ENCODE measurements at places on chromosomes 3 and 15. TPM values are rescaled to one million over a fixed set of nuclear protein-coding genes. Genes with fewer than 3 reads are reported as not detected.

- no peaks in the 10 kb centered on the region for H3K27me3 ChIP-seq
- no peaks in the 10 kb centered on the region for H3K4me1 ChIP-seq
- no peak overlapping the region for H3K4me3 ChIP-seq
These were observed 500.9 kb upstream of the NAALADL2 start for GRCh38 chr3:174358252-174358651.

DNA sequence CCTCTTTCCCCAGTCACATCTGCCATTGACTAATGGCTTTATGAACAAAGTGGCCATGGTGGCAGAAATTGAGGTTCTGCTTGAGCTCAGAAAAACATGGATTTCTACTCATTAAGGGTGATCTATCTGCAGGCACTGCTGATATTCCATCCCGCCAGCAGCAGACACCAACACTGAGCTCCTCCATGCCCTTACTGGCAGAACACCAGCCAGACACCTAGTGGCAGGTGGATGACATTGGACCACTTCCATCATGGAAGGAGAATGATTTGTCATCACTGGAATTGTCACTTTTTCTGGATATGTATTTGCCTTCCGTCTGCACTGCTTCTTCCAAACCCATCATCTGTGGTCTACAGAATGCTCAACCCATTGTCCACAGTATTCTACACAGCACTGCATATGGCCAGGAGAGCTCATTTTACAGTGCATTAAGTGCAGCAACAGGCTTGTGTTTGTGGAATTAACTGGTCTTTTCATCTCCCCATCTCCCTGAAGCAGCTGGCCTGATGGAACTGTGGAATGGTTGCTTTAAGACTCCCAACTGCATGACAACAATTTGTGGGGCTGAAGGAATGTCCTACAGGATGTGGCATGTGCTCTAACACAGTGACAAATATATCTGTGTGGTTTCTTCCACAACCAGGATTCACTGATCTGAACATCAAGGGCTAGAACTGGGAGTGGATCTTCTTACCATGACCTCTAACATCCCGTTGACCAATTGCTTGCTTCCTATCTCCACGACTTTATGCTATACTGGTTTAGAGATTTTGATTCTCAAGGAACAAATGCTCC, 103.4 kb downstream of the WNT7A start:
- H3K27ac ChIP-seq = no peak overlapping the region
- no peak for DNase-seq
- no peaks in the 10 kb centered on the region for H3K4me1 ChIP-seq
- no peaks in the 10 kb centered on the region for H3K36me3 ChIP-seq

GRCh38 chr3:45297331-45297730, 71.2 kb upstream of the TMEM158 start:
- no peaks in the 10 kb centered on the region for H3K36me3 ChIP-seq
- no peaks in the 10 kb centered on the region for H3K4me1 ChIP-seq
- no peak for DNase-seq
- no peaks in the 10 kb centered on the region for H3K27me3 ChIP-seq

DNA sequence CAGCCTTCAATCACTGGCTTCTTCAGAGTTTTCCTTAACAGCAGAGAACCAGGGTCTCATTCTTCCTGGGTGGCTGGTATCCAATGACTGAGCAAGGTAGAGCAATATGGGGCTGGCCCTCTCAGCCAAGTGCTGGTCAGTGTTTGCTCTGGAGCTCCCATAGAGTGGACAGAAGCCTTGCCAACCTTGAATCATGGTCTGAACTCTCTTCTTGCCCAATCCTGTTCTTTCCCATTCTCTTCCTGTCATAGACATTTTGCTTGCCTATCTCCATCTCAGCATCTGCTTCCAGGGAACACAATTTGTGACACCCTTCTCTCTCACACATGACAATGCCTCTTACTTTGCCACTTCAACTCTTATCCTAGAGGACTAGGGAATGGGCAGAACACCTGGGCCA, 245.6 kb upstream of the PEX5L start:
- H3K27me3 ChIP-seq = no peaks in the 10 kb centered on the region
- H3K4me3 ChIP-seq = no peak overlapping the region
- no peaks in the 10 kb centered on the region for H3K36me3 ChIP-seq
- H3K4me1 ChIP-seq = no peaks in the 10 kb centered on the region
- H3K27ac ChIP-seq = no peak overlapping the region
- no peak for DNase-seq

GRCh38 chr3:23659840-23660430, 145.8 kb upstream of the UBE2E1 start:
- no peaks in the 10 kb centered on the region for H3K27me3 ChIP-seq
- DNase-seq = no peak
- H3K36me3 ChIP-seq = no peaks in the 10 kb centered on the region
- H3K4me3 ChIP-seq = no peak overlapping the region
- no peaks in the 10 kb centered on the region for H3K4me1 ChIP-seq

DNA sequence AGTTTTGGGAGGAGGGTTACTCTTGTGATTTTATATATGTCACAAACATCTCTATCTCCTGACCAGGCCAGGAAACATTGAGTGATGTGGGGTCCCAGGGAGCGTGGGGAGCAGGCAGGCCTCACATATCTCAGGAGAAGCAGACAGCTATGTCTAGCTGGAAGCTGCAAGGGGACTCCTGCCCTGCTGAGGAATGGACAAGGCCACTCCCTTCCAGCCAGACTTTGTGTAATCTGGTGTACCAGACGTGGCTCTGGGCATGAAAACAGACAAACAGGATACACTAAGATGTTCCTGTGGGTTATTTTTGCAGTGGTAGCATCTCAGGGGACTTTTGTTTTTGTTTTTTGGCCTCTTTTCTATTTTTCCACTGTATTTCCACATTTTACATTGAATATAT, 23.2 kb downstream of the CYP8B1 start:
- no peaks in the 10 kb centered on the region for H3K27me3 ChIP-seq
- peaks cover 9% of the 10 kb centered on the region for H3K4me1 ChIP-seq
- H3K36me3 ChIP-seq = no peaks in the 10 kb centered on the region
- no peak overlapping the region for H3K4me3 ChIP-seq
- no peak for DNase-seq

DNA sequence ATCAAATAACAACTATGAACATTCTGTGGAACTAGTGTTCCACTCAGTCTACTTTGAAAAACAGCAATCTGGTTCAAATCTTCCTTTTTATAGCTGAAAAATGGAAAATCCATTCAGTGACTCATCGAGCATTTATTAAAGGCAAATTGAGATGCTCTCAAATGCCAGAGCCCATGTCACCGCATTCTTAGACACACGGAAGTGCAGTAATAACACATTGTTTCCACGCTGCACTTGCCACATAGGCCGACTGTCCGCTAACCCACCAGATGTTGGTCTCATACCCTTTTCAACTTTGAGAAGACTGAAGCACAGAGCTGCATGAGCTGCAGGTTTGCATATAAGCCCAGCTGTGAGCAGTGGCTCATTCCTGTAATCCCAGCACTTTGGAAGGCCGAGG, 95.9 kb downstream of the TMEM266 start:
- H3K36me3 ChIP-seq = no peaks in the 10 kb centered on the region
- no peak overlapping the region for H3K27ac ChIP-seq
- H3K4me1 ChIP-seq = no peaks in the 10 kb centered on the region
- no peak for DNase-seq
- no peaks in the 10 kb centered on the region for H3K27me3 ChIP-seq

- H3K27ac ChIP-seq = no peak overlapping the region
- DNase-seq = no peak
- H3K4me1 ChIP-seq = no peaks in the 10 kb centered on the region
- no peaks in the 10 kb centered on the region for H3K27me3 ChIP-seq
These were observed 80.9 kb downstream of the DGKG start for GRCh38 chr3:186281176-186281575.

- no peaks in the 10 kb centered on the region for H3K36me3 ChIP-seq
- H3K4me1 ChIP-seq = no peaks in the 10 kb centered on the region
- no peak overlapping the region for H3K4me3 ChIP-seq
- no peaks in the 10 kb centered on the region for H3K27me3 ChIP-seq
- no peak for DNase-seq
These were observed 51.8 kb upstream of the RFX7 start for GRCh38 chr15:56295433-56295832.

DNA sequence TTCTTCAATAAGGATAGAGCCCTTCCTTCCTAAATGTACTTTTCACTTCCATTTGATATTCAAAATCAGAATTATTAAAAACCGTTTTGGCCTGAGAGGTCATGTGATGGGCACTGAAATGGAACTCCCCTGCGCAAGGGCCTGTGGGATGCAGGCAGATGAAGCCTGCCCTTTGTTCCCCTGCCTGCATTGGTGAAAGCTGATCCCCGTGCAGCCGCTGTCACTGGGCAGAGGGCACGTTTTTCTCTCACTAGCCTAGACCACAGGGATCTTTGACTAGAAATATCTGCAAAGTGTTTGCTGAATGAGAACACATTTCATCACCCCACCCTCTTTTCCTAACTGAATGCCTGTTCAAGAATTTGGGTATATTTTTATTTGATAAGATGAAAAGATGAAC, 74.9 kb downstream of the TIPARP start:
- H3K4me1 ChIP-seq = no peaks in the 10 kb centered on the region
- no peak overlapping the region for H3K27ac ChIP-seq
- DNase-seq = no peak
- H3K27me3 ChIP-seq = no peaks in the 10 kb centered on the region

- no peak for DNase-seq
- no peak overlapping the region for H3K4me3 ChIP-seq
- no peaks in the 10 kb centered on the region for H3K36me3 ChIP-seq
- no peaks in the 10 kb centered on the region for H3K27me3 ChIP-seq
These were observed 30.9 kb upstream of the VPS8 start for GRCh38 chr3:184780981-184781515.

DNA sequence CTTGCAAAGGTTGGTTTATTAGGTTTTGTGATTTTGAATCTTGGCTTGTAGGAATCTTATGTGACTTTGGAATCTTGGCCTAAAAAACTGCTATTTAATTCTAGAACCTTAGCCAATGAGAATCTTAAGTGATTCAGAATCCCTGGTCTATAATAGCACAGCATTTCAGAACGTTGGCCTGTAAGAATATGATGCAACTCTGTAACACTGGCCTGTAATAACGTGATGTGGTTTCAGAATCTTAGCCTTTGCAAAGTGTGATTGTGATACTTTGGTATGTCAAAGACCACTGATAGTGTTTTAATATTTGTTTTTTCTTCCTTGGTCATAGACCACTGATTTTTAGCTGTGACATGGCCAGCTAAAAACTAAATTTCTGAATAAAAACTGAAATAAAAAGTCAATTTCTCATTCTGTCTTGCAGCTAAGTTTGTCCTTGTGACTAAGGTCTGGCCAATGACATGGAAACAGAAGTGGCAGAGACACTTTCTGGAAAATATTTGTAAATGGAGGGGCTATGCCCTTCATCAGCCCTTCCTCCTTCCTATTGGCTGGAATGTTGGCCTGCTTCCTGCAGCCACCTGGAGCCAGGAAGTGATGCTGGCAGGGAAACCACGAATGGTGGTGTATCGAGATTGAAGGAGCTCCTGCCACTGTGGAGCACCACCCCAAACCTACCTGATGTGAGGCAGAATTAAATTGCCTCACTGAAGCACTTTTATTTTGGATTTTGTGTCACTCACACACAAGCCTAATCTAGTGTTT, 42.3 kb upstream of the CORO2B start:
- H3K27ac ChIP-seq = no peak overlapping the region
- no peak for DNase-seq
- no peaks in the 10 kb centered on the region for H3K4me1 ChIP-seq
- H3K4me3 ChIP-seq = no peak overlapping the region
- no peaks in the 10 kb centered on the region for H3K36me3 ChIP-seq
- H3K27me3 ChIP-seq = no peaks in the 10 kb centered on the region

GRCh38 chr3:72190050-72190449, 405.1 kb upstream of the PROK2 start:
- H3K4me1 ChIP-seq = no peaks in the 10 kb centered on the region
- H3K36me3 ChIP-seq = no peaks in the 10 kb centered on the region

DNA sequence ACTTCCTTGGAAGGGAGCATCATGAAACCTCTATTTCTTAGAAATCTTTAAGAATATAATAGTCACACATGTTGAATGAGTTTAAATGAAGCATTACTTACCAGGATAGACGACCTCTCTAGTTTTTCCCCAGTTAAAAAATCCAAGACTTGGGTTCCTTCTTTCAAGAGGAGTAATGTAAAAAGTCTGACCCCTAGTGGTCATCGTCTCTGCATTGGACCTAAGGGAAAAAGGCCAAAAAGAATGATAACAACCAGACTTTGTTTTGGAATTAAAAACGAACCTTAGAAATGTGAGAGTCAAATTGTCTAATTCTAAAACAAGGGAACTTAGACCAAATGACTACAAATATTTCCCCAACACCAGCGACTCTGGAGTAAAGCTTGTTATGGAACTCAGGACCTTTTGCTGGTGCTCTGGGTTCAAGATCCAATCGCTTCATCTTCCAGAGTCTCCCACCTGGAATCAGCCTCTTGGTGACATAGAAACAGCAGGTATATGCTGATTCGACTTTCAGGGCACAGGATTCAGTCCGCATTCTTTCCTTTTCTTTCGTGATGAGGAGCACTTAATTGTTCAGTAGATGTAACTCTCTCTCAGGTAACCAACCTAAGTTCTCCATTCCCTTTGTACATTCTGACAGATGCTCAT, 214.8 kb upstream of the TPRG1 start:
- no peaks in the 10 kb centered on the region for H3K36me3 ChIP-seq
- no peak overlapping the region for H3K27ac ChIP-seq
- peaks cover 6% of the 10 kb centered on the region for H3K4me1 ChIP-seq
- H3K27me3 ChIP-seq = no peaks in the 10 kb centered on the region
- no peak overlapping the region for H3K4me3 ChIP-seq
- peak; percentile 57 for DNase-seq

- H3K27ac ChIP-seq = peak overlapping the region; percentile 94
- no peaks in the 10 kb centered on the region for H3K27me3 ChIP-seq
- DNase-seq = no peak
These were observed 3.8 kb upstream of the USP3 start for GRCh38 chr15:63500265-63501250.

GRCh38 chr15:58415636-58416035, 16.2 kb upstream of the LIPC start:
- H3K36me3 ChIP-seq = no peaks in the 10 kb centered on the region
- H3K27ac ChIP-seq = no peak overlapping the region
- no peak for DNase-seq
- no peaks in the 10 kb centered on the region for H3K27me3 ChIP-seq
- H3K4me1 ChIP-seq = peaks cover 5% of the 10 kb centered on the region

Gene GREM1
- total RNA-seq = 0.54 TPM

Data from Caco-2 (cell line).